ENCODE measurements at places on chromosomes 6 and 20. TPM values are rescaled to one million over a fixed set of nuclear protein-coding genes. Genes with fewer than 3 reads are reported as not detected.

The KHDC1L gene
- not detected for polyA plus RNA-seq

The BPIFB4 gene
- polyA plus RNA-seq, result not detected

The LIN28B gene
- not detected for polyA plus RNA-seq

The PROKR2 gene
- polyA plus RNA-seq, result not detected

The HDGFL1 gene
- polyA plus RNA-seq, result not detected

The XKR7 gene
- polyA plus RNA-seq, result not detected

The CFB gene
- not detected for polyA plus RNA-seq

Measured in CD4-positive, alpha-beta memory T cell (primary cell).